H9 (cell line): ENCODE measurements at places on chromosomes 3 and 15. TPM values are rescaled to one million over a fixed set of nuclear protein-coding genes. Genes with fewer than 3 reads are reported as not detected.
A peak's percentile ranks its signal among the peaks of the same experiment; 100 is the strongest.

DNA sequence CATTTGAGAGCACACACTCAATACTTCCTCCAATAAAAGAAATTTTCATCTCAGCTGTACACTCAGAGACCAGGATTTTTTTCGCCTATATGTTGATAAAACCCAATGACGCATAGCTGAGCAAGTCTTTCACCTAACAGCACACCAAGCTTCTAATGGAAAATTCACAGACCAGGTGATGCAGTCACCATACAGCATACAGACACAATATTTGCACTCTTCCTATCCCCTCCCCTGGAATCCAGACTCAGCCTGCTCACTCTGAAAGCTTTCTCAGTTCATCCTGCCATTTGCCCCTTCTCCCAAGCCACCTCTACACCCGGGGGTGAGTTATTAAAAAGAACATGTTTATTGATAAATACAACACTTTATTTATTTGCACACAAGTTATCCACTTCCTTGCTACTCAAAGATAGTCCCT is 1.7 kb downstream of the TBC1D5 start:
- H3K4me1 ChIP-seq = peaks cover 4% of the 10 kb centered on the region
- H3K27me3 ChIP-seq = no peaks in the 10 kb centered on the region
- no peaks in the 10 kb centered on the region for H3K36me3 ChIP-seq
- DNase-seq = no peak
- peak overlapping the region; percentile 5 for H3K27ac ChIP-seq
- H3K4me3 ChIP-seq = peak overlapping the region; percentile 92

- H3K4me1 ChIP-seq = no peaks in the 10 kb centered on the region; the same call in 1 of the 2 replicates
- H3K36me3 ChIP-seq = no peaks in the 10 kb centered on the region
- H3K4me3 ChIP-seq = no peak overlapping the region
- no peaks in the 10 kb centered on the region; the same call in 1 of the 2 replicates for H3K27me3 ChIP-seq
Observed at GRCh38 chr3:171248426-171249111, 211.6 kb downstream of the TNIK start.

The A4GNT gene
- not detected in 2 replicates for total RNA-seq

GRCh38 chr3:66938338-66938963 is 59.7 kb upstream of the KBTBD8 start:
- DNase-seq = peak; percentile 69
- H3K36me3 ChIP-seq = peaks cover under 1% of the 10 kb centered on the region; the same call in 2 of the 3 replicates
- H3K27ac ChIP-seq = no peak overlapping the region

- no peak overlapping the region for H3K27ac ChIP-seq
- no peaks in the 10 kb centered on the region; the same call in 1 of the 2 replicates for H3K36me3 ChIP-seq
- no peak overlapping the region for H3K4me3 ChIP-seq
- no peaks in the 10 kb centered on the region for H3K4me1 ChIP-seq
- no peak for DNase-seq
Observed at GRCh38 chr15:52334491-52335160, 39.0 kb upstream of the MYO5C start.

- H3K36me3 ChIP-seq = no peaks in the 10 kb centered on the region
- H3K27me3 ChIP-seq = no peaks in the 10 kb centered on the region
- peaks cover 6% of the 10 kb centered on the region; the same call in 1 of the 2 replicates for H3K4me1 ChIP-seq
- DNase-seq = no peak
- no peak overlapping the region for H3K4me3 ChIP-seq
- no peak overlapping the region for H3K27ac ChIP-seq
Observed at GRCh38 chr3:190591080-190591479, 77.2 kb downstream of the IL1RAP start.

DNA sequence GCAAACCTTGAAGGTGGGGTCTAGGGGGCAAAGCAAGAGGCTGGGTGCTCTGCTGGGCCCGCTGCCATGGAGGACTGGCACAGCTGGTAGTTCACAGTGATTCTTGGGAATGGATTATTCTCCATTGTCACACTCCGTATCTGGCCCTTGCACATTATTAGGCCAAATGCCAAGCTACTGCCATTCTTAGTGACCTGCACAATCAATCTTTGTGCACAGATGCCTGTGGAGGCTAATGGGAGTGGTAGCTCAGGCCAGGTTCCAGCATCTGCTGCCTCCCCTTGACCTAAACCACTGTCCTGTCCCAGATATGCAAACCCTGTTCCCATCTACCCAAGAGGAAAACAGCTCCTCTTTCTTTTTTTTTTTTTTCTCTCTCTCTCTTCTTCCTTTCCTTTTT is 67.5 kb downstream of the TIPARP start:
- H3K27ac ChIP-seq = no peak overlapping the region
- H3K36me3 ChIP-seq = peaks cover 8% of the 10 kb centered on the region
- no peak for DNase-seq

GRCh38 chr3:100981164-100981911 is 11.9 kb downstream of the ABI3BP start:
- no peak for DNase-seq
- H3K27me3 ChIP-seq = no peaks in the 10 kb centered on the region
- H3K4me1 ChIP-seq = no peaks in the 10 kb centered on the region
- H3K36me3 ChIP-seq = no peaks in the 10 kb centered on the region
- H3K27ac ChIP-seq = no peak overlapping the region
- H3K4me3 ChIP-seq = no peak overlapping the region

DNA sequence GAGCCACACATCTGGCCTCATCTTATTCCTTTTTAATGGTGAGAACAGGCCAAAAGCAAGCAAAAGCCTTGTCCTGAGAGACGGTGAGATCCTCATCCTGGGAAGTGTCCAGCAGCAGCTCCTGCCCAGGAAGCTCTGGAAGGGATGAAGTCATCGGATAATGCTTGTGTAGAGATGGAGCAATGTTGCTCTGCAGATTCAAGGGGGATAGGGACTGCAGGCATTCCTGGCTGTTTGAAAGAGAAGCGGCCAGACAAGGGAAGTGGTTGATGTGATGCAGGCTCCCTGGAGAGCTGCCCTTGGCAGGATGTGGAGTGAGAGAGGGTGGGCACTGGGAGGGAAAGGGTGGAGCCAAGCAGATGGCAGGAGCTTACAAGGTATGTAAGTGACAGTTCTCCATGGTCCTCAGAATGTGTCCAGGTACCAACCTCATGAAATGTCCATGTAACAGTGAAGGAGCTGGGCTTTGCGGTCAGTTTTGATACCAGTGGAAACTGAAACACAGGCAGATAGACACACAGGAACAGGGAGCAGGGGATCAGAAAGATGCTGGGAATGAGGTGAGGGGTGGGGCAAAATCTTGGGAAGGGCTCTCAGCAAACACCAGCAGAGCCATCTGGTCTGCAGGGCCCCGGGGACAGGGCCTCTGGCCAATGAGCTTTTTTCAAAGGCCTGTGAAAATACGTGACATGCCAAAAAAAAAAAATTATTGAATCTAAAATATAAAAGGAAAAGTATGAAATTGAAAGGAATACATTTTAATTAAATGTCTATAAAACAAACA is 32.2 kb upstream of the LACTB start:
- H3K4me3 ChIP-seq = peak overlapping the region; percentile 11; the same call in 1 of the 2 replicates
- no peaks in the 10 kb centered on the region for H3K27me3 ChIP-seq
- no peaks in the 10 kb centered on the region for H3K36me3 ChIP-seq
- DNase-seq = peak; percentile 86
- H3K4me1 ChIP-seq = peaks cover 20% of the 10 kb centered on the region; the same call in 1 of the 2 replicates

The CTXN2 gene
- 0.11 TPM in 2 replicates for total RNA-seq

GRCh38 chr3:126732281-126733060 is 28.4 kb downstream of the CHCHD6 start:
- H3K27ac ChIP-seq = no peak overlapping the region
- no peaks in the 10 kb centered on the region; the same call in 1 of the 2 replicates for H3K4me1 ChIP-seq
- peaks cover 24% of the 10 kb centered on the region for H3K36me3 ChIP-seq

DNA sequence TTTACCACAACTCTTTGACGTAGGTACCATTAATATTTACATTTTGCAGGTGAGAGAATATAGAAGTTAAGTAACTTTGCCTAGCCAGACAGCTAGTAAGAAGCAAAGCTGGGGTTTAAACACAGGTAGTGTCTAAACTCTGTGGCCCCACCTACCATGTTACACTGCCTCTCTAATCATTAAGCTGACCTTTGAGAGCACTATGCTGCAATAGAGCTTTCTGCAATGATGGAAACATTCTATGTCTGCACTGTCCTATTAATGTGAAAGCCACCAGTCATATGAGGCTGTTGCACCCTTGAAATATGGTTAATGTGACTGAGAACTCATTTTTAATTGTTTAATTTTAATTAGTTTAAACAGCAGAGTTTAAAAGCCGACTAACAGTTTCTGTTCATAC is 6.3 kb upstream of the RARB start:
- H3K27me3 ChIP-seq = no peaks in the 10 kb centered on the region
- no peak overlapping the region for H3K4me3 ChIP-seq
- peaks cover 20% of the 10 kb centered on the region; the same call in 1 of the 2 replicates for H3K4me1 ChIP-seq
- DNase-seq = no peak

The POTEB gene
- total RNA-seq = not detected in 2 replicates

DNA sequence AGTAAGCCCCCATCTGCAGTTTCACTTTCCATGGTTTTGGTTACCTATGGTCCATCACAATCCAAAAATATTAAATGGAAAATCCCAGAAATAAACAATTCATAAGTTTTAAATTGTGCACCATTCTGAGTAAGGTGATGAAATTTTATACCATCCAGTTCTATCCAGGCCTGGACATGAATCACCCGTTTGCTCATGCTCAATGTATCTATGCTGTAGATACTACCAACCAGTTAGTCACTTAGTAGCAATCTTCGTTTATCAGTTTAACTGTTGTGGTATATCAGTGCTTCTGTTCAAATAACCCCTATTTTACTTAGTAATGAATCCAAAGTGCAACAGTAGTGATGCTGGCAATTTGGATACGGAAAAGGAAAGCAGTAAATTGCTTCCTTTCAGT is 381.9 kb upstream of the AGTR1 start:
- no peaks in the 10 kb centered on the region for H3K27me3 ChIP-seq
- H3K4me1 ChIP-seq = no peaks in the 10 kb centered on the region
- no peak overlapping the region for H3K4me3 ChIP-seq
- no peak for DNase-seq
- H3K36me3 ChIP-seq = no peaks in the 10 kb centered on the region

GRCh38 chr15:62052713-62053112 is 7.5 kb downstream of the VPS13C start:
- no peaks in the 10 kb centered on the region for H3K27me3 ChIP-seq
- H3K27ac ChIP-seq = no peak overlapping the region
- no peak overlapping the region for H3K4me3 ChIP-seq
- peaks cover 3% of the 10 kb centered on the region for H3K36me3 ChIP-seq
- no peak for DNase-seq
- no peaks in the 10 kb centered on the region for H3K4me1 ChIP-seq

DNA sequence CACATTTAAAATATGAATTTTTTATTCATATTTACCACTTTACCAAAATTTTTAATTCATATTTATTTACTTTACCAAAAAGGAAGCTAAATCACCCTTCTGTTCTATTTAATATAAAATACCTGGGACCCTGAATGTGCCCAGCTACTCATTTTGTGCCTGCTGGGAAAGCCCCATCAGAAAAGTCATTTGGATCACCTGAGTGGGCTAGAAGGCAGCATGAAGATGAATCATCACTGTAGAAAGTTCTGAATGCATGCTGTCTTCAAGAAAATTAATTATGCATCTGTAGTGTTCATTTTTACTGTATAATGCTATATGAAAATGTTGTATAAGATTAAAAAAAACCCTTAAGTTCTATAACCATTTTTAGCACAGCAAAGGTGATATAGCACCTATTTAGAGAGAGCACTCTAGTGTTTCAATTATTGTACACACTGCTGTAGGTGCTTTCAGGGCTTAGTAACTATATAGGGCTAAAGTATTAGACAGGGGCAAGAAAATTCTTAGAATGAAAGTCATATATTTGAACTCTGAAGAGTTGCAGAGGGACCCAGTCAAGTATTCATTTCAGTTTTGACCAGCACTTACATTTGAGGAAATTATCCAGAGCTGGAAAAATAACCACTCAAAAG is 175.1 kb downstream of the NFKBIZ start:
- no peak overlapping the region for H3K27ac ChIP-seq
- H3K27me3 ChIP-seq = no peaks in the 10 kb centered on the region
- H3K4me1 ChIP-seq = no peaks in the 10 kb centered on the region
- no peaks in the 10 kb centered on the region for H3K36me3 ChIP-seq
- H3K4me3 ChIP-seq = no peak overlapping the region
- DNase-seq = no peak

The GRK7 gene
- not detected in 2 replicates for total RNA-seq

- no peaks in the 10 kb centered on the region for H3K4me1 ChIP-seq
- H3K27me3 ChIP-seq = no peaks in the 10 kb centered on the region
- DNase-seq = no peak
- H3K36me3 ChIP-seq = peaks cover 9% of the 10 kb centered on the region
- H3K4me3 ChIP-seq = no peak overlapping the region
Observed at GRCh38 chr3:143081844-143082778, 37.5 kb upstream of the CHST2 start.

DNA sequence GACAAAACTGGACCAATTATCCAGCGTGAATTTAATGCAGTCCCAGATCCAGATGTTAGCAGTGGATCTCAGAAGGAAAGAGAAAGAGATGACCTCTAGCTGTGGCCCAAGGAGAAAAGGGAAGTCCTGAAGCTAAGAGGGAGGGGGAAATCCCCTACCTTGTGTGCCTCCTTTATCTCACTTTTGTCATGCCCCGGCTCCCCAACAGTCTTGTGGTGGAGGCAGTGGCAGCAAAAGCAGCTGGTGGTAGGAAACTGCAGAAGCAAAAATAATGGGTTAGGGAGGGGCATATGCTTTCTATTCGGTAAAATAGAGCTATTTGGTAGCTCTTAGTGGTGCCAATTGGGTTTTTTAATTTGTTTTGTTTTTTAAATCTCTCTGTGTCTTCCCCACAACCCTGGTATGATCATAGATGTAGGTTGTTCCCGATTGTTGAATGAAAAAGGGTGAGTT is 56.5 kb downstream of the MCTP2 start:
- H3K4me1 ChIP-seq = peaks cover 4% of the 10 kb centered on the region; the same call in 1 of the 2 replicates
- no peaks in the 10 kb centered on the region for H3K27me3 ChIP-seq
- H3K27ac ChIP-seq = no peak overlapping the region
- H3K36me3 ChIP-seq = no peaks in the 10 kb centered on the region
- no peak overlapping the region for H3K4me3 ChIP-seq

DNA sequence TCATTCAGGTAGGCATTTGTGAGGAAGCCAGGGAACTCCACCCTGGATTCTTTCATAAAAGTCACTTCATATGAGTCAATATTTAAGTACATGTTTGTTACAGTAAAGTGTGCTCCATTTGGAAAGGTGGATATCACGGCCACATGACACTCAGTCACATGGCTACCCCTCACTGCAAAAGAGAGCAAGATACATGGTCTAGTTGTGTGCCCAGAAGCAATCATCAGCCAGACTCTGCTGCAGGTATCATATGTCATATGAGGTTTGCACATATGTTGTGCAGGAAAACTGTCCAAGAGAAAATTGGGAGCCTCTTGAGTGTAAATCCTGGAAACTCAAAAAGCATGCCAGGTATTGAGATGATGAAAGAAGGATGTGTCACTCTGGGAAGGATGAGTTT is 55.0 kb upstream of the NMNAT3 start:
- H3K27me3 ChIP-seq = no peaks in the 10 kb centered on the region
- no peak for DNase-seq
- no peak overlapping the region for H3K4me3 ChIP-seq
- H3K36me3 ChIP-seq = no peaks in the 10 kb centered on the region
- H3K27ac ChIP-seq = no peak overlapping the region
- H3K4me1 ChIP-seq = no peaks in the 10 kb centered on the region

- no peaks in the 10 kb centered on the region for H3K36me3 ChIP-seq
- H3K27ac ChIP-seq = no peak overlapping the region
- no peak for DNase-seq
- no peaks in the 10 kb centered on the region for H3K27me3 ChIP-seq
Observed at GRCh38 chr3:132020058-132020457, 14.8 kb downstream of the CPNE4 start.
